ENCODE measurements at places on chromosomes 16 and 17.

- DNase-seq: no peak
Observed at GRCh38 chr17:9380361-9380760, 195.3 kb downstream of the STX8 start.

DNA sequence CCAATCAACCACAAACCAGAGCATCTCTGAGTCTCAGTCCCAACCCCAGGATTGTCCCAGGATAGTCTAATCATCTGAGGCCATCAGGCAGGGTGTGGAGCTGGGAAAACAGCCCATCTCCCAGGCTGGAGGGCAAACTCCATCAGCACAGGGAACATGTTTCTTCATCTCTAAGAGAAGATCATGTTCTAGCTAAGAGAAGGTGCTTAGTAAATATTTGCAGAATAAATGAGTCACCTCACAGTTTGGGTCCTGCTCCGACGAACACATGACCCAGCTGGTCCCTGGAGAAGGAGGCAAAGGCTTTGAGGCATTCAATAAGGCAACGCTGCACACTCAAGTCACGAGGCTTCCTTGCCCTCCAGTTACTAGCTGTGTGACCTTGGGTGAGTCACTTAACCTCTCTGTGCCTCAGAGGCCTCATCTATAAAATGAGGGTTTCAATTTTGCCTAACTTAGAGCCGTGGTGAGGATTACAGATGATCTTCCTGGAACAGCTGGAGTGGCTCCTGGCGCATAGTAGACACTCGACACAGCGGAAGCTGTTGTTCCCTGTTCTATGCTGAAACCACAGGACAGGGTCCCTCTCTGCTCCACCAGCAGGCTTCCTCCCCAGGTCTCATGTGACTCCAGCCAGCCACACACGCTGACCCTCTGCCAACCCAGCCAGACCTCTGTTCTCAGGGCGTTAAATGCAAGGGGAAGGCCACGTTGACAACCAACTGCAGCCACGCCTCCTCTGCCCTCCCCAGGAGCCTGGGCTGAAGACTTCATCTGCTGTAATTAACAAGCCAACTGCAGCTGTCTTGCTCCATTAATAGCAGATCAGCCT lies 10.3 kb upstream of the RPL38 start:
- DNase-seq: no peak

- no peak for DNase-seq
Observed at GRCh38 chr16:65524997-65525396, 403.1 kb upstream of the CDH11 start.

DNA sequence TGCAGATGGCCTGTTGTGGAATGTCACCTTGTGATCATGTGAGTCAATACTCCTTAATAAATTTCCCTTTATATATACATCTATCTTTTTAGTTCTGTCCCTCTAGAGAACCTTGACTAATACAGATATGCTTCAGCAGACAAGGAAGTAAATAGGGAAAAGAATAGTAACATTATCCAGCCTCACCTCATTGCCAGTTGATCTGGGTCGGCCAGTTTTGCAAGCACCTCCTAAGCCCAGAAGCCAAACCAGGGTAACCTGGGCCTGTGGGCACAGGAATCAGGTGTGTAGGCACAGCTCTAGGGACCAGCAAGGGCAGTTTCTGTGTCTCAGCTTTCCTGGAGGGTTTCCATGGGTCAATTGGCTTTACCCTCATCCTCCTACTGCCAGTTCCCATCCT lies 11.9 kb upstream of the CCL17 start:
- no peak for DNase-seq

DNA sequence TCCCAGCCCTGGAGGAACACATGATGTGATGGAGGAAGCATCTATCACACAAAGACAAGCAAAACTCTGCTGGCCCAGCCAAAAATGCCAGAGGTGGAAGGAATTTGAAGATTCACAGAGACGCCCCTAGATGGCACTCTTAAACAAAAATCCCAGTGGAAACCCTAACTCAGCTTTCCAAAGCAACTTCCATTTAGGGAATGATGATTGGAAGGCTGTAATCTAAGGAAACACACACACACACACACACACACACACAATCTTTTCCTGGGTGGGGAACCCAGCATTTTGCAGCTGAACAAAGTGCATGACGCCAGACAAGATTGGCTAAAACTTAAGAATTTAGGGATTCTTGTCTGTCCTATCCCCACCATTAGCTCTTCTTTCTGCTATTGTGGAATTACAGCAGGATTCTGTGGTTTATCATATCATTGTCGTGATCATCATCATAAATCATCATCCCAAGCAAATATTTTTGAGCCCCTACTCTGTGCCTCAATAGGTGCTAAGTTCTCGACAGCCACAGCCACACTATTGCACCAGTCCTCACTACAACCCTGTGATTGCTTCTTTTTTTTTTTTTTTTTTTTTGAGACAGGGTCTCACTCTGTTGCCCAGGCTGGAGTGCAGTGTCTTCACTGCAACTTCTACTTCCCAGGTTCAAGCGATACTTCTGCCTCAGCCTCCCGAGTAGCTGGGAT lies 1.6 kb upstream of the LDAF1 start:
- DNase-seq: no peak

DNA sequence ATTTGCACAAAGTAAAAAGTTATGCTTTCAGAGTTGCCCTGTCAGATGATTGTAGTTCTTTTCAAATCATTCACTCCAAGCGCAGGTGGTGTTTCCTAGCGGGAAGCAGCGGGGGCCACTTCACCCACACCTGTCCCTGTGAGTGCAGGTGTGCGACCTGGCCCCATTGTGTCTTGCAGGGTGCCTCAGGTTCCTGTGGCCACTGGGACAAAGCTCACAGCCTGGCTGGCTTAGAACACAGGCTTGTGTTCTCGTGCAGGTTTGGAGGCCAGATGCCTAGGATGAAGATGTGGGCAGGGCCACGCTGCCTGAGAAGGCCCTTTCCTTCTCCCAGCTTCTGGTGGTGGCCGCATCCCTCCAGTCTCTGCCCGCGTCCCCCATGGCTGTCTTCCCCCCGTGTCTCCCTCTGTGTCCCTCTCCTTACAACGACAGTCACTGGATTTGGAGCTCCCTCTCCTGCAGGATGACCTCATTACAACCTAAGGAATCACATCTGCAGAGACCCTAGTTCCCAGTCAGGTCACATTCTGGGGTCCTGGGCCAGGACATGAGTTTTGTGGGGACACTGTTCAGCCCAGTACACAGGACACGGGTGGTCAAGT lies 90.5 kb downstream of the NPIPB11 start:
- DNase-seq: no peak

DNA sequence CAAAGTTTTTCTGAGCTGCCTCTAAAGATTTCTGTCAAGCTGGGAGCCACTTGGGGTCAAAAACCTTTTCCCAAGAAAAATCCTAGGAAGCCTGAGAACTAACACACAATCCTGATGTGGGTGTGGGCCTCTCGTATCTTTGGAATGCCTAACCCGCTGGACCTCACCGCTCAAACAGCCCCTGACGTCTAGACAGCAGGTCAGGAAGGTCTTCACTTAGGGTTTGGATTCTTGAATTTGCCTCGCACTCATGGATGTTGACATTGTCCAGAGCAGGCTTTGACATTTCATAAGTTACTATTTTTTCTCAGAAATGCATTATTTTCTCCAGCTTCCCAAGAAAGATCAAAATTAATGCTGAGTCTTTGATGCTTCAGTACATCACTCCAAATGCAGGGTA lies 18.9 kb downstream of the TEX2 start:
- DNase-seq: no peak

- no peak for DNase-seq
Observed at GRCh38 chr16:71230122-71230845, at the start of gene HYDIN. Gene HYDIN, minus strand, starts transcription at chr16:71230722. Its CDS starts 43,827 bp downstream, at chr16:71186895.

DNA sequence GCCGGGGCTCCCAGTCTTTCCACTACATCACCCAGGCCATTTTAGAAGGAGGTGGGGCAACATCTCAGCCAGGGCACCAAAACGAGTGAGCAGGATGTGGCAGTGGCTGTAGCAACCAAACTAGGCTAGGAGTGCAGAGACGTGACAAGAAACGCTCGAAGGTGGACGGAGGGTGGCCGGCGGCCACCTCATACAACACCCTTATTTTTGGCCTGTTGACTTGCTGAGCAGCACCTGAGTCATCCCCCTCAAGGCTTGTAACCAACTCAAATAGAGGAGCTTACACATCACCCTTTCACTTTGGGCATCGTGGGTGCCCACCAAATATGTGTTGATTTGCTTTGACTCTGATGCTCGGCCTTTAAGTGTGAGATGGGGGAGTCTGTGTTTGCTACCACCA lies 23.7 kb upstream of the SOX9 start:
- DNase-seq: no peak

DNA sequence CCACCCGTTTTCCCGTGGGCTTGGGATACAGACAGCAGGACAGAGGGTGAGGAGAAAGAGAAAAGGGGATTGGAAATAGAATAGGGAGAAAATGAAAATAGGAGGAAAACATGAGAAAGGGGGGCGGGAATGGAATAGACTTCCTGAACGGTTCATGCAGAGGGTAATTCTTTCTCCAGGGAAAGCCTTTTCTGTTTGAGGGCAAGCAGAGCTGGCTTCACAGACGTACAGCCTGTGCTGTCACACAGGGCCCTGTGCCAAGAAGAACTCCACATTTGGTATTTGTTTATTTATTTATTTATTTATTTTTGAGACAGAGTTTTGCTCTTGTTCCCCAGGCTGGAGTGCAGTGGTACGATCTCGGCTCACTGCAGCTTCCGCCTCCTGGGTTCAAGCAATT lies 12.0 kb downstream of the MILR1 start:
- DNase-seq: no peak

DNA sequence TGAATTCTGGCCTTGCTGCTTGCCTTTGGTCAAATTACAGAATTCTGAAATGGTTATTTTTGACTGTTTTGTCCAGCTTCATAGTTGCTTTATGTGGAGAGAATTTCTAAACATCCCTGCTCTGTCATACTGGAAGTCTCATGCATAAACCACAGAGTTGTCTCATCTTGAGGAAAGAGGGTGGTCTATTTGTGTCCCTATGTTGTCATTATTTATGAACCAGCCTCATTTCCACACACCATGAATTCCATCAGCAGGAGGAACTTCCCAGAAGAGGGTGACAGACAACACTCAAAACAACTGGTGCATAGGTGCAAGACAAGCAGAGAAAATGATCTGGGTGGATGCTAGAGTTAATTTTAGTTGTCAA lies 525.8 kb upstream of the GOT2 start:
- no peak for DNase-seq

GRCh38 chr16:28069971-28070794 lies 6.7 kb upstream of the GSG1L start:
- DNase-seq: no peak

DNA sequence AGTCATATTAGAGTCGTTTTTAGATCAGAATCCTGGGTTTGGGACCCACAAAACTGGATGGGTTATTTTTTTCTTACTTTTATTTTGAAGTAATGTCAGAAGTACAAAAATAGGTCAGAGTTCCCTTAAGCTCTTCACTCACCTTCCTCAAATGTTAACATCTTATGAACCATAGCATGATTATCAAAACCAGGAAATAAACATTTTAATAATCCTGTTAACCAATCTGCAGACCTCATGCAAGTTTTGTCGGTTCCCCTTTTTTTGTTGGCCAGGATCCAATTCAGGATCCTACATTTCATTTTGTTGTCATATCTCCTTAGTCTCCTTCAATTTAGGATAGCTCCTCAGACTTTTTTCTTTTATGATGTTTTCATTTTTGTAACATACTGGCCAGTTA lies 162.0 kb downstream of the CHD9 start:
- DNase-seq: no peak

- DNase-seq: no peak
Observed at GRCh38 chr16:4087990-4088577, 28.2 kb downstream of the ADCY9 start.

DNA sequence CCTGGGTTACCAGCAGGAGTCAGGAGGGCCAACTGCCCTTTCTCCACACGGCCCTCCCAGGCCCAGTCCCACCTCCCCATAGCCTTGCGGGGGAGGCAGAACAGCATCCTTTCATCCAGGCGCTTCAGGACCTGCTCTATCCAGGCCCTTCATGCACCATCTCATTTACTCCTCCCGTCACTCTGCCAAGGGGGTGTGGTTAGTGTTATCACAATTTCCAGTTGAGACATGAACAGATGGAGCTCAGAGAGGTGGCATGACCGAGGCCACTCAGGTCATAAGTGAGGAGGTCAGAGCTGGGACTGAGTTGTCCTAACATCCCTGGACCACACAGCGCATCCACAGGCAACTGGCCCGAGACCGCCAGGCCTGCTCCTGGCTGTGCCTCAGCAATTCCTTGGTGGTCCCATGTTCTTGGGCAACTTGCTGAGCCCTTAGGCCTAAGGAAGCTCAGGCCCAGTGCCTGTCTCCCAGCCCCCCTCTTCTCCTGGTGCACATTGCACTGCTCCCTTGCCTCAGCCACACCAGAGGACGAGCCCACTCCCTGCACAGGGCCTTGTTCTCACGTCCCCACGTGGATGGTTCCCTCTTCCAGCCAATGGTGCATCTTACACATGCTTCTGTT lies 23.8 kb downstream of the C17orf100 start:
- no peak for DNase-seq

- no peak for DNase-seq
Observed at GRCh38 chr17:64331931-64332493, 58.6 kb downstream of the PECAM1 start.

DNA sequence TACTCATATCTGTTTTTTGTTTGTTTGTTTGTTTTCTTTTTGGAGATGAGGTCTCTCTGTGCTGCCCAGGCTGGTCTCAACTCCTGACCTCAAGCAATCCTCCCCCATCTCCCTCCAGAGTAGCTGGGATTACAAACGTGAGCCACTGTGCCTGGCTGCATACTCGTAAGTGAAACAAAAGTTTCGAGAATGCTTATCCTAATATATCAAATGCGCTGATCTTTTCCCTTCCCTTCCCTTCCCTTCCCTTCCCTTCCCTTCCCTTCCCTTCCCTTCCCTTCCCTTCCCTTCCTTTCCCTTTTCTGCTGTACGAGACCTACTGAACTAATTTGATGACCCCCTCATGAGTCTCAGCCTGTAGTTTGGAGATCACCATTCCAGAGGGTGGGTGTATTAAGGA lies 122.1 kb downstream of the RGS9 start:
- no peak for DNase-seq

GRCh38 chr17:50832864-50833381 lies 2.5 kb upstream of the WFIKKN2 start:
- DNase-seq: no peak

DNA sequence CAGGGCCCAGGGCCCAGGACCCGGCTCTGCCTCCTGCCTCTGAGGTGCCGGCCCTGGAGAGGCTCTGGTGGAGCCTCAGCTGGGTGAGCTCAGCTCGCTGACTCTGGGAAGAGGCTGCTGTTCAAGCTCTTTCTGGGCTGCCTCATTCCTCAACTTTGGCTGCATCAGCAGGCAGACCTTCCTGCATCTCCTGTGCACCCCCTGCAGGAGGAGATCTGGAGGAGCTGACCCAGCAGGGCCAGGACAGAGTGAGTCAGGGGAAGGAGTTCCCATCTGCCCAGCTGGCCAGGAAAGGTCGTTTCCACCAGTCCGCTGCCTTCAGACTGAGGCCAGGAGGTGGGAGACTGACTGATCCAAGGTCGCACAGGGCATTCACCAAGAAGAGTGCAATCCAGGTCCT lies 10.7 kb downstream of the CRHR1 start:
- no peak for DNase-seq

- no peak for DNase-seq
Observed at GRCh38 chr17:40121181-40122135, at the start of gene MSL1. Gene MSL1, plus strand, starts transcription at chr17:40121971. Its CDS starts 642 bp downstream, at chr17:40122613.

Data from smooth muscle cell of the brain vasculature (primary cell).